Hematopoietic multipotent progenitor cell treated with erythropoietin and hydrocortisone succinate and interleukin-3 and kit ligand, for 6 days (in vitro differentiated cells): ENCODE measurements at places on chromosomes 2 and 18.

DNA sequence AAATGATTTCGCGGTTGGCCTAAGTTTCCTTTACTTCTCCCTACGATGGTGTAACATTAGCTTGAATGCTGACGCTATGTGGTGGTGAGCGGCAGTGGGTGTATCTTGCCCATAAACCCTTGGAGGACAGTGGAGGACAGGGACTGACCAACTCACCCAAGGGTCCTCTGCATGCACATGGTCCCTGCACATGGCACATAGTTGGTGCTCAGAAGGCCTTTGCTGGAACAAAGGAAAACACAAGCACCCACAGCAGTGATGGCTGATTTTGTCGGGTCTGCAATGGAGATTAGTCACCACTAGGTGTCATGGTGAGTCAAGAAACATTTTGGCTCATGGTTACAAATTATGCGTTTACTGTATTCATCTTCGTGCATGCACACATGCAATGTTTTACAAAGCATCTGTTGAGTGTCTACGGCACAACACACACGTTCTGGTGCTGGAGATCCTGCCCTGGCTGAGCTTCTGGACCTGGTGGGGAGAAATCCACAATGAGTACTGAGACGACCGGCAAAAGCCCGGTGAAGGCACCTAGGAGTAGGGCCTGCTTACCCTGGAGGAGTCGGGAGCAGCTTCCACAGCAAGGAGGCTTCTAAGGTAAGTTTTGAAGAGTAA lies 44.0 kb downstream of the PDCL3 start:
- DNase-seq = peak; percentile 55

GRCh38 chr2:155653176-155653575 lies 679.3 kb downstream of the NR4A2 start:
- no peak for DNase-seq

GRCh38 chr2:6993229-6993640 lies 76.0 kb downstream of the RNF144A start:
- DNase-seq = no peak

GRCh38 chr18:72903033-72903432 lies 35.2 kb upstream of the NETO1 start:
- no peak for DNase-seq

- no peak for DNase-seq
These were observed 57.8 kb downstream of the C2orf76 start for GRCh38 chr2:119308793-119309330.

DNA sequence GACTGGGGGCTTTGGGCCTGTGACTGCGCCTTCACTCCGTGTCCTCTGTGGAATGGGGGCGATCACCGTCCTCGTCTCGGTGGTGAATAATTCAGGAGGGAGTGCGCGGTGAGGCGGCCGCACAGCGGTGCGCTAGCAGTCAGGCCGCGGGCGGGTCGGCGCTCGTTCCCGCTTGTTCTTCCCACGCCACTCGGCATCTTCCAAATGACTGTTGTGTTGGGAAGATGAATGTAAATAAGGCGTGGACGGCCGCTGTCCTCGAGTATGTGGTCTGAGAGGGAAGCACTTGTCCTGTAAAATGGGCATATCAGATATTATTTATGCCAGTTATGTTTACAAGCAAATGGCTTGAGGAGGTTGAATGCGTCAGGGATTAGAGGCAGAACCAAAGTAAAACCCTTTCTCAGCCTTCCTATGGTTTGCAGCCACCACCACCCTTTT lies 608 bp upstream of the VPS4B start:
- DNase-seq = no peak
